ENCODE measurements at places on chromosomes 1 and 21.
A peak's percentile ranks its signal among the peaks of the same experiment; 100 is the strongest.

DNA sequence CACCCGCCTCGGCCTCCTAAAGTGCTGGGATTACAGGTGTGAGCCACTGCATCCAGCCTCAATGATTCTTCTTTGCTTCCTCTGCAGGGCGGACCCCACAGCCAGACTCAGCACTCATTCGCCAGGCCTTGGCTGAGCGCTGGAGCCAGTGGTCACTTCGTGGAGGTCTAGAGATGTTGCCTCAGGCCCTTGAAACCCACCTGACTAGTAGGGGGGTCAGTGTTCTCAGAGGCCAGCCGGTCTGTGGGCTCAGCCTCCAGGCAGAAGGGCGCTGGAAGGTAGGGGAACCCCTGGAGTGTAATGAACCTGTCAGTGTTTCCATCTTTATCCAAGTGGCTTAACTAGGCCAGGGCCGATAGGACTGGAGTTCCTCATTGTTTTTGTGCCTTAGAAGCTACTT, 2.7 kb downstream of the PPOX start:
- no peak for DNase-seq

- no peak for DNase-seq
These were observed 149.8 kb upstream of the PALMD start for GRCh38 chr1:99496067-99496466.

DNA sequence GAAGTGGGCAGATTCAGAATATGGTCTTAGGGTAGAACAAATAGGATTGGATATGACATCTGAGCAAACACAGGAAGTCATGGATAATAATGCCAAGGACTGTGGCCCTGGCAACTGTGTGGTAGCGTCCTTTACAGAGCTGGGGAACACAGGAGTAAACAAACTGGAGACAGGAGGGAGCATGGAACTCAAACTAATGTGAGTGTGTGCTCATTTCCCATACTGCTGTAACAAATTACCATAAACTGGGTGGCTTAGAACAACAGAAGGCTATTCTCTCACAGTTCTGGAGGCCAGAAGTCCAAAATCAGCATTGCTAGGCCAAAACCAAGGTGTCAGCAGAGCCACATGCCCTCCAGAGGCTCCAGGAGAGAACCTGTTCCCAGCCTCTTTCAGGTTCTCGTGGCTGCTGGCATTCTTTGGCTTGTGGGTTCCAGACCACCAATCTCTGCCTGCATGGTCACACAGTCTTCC, 106.4 kb downstream of the TGFBR3 start:
- DNase-seq: no peak

- no peak for DNase-seq
These were observed 144.5 kb downstream of the PBX1 start for GRCh38 chr1:164703463-164703862.

- DNase-seq: no peak
These were observed 13.4 kb downstream of the ITSN1 start for GRCh38 chr21:33655588-33656221.

GRCh38 chr1:6803357-6803756, 18.1 kb downstream of the CAMTA1 start:
- DNase-seq: no peak

- no peak for DNase-seq
These were observed 161.8 kb upstream of the PDE4B start for GRCh38 chr1:65630855-65631254.

DNA sequence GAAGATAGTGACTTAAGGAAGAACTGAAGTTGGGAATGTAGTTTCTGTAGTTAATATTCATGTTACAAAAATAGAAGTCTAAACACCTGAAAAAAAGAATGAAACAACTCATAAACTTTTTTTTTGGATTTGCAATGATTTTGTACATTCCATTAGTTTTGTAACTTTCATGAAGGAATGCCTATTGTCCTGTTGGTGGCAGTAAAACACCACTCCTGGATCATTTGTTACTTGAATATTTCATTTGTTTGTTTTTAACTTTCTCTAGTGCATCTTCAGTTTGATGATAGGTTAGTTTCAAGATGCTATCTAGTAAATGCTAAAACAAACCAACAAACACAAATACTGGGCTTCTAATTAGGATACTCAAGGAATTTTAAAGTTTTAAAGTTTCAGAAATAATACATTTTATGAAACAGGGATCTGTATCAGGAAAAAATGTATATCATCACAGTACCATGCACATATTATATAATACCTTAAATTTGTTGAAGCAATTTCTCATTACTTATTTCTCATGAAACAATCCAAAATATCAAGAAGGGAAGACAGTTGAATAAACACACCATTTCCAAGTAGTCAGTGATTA, 229.7 kb upstream of the CACYBP start:
- no peak for DNase-seq

- peak; percentile 50 for DNase-seq
These were observed 50.1 kb downstream of the TIAM1 start for GRCh38 chr21:31293986-31294385.

- DNase-seq: no peak
These were observed 5.2 kb downstream of the NPL start for GRCh38 chr1:182794676-182795201.

DNA sequence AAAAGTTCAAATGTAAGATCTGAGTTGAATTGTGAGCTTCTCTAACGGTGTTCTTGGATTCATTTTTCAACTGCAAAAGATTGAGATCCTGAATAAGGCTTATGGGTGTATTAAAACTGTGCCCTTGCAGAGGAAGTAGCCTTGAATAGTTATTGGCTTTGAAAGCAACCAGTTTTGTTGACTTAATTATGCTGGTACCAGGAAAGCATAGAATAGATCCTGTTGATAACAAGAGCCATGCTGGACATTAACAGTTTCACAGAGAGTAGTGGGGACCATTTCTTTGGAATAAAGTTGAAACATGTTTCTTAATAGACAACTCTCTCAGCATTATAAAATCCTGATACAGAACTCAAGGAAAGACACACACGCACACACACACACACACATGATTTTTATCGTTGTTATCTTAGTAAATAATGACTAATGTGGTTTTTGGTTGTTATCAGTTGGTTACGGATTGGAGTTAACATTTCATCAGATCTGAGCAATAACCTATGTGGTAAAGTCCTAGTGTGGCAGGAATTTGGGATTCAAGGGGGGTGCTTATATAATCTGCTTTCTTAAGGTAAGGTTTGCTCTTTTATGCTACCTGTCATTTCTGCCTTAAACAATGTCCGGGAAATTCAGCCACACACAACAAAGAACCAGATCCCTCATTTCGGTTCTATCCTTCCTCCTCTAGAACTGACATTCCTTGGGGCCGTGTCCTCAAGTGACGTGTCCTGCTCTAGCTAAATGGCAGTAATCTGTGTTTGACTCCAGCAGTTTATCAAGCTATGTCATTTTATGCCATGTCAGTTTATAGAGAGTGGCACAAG, 330.9 kb downstream of the CHRM3 start:
- no peak for DNase-seq

DNA sequence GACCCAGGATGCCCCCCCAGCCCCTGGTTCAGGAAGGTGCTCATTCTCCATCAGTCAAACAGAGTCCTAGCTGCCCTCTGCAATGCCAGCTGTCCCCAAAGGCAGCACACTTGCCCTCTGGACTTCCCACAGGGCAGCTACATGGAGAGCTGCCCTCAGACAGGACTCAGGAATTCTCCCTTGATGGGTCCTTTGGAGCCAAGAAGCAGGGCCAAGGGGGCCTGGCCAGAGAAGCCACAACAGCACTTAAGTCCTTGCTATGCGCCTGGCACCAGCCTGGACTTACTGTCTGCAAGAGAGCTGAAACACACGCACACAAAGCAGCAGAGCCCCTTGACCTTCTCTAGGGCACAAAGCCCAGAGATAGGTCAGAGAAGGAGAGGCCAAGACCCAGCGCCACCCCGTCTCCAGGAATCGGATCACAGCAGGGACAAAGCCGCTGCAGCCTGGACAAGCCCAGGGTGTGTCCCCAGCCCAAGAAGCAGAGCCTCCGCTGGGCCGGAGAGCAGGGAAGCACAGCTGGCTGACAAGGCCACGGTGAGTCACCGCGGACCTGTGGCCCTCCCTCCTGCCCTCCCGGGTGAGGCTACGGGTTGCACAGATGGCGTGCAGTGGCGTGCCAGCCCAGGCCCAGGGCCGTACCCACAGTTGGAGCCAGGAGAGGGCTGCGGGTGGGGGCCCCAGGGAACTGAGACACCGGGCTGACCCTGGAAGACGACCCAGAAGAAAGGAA, 1.7 kb downstream of the WNT9A start:
- no peak for DNase-seq

GRCh38 chr1:25658791-25659431, 42.3 kb downstream of the MAN1C1 start:
- no peak for DNase-seq

DNA sequence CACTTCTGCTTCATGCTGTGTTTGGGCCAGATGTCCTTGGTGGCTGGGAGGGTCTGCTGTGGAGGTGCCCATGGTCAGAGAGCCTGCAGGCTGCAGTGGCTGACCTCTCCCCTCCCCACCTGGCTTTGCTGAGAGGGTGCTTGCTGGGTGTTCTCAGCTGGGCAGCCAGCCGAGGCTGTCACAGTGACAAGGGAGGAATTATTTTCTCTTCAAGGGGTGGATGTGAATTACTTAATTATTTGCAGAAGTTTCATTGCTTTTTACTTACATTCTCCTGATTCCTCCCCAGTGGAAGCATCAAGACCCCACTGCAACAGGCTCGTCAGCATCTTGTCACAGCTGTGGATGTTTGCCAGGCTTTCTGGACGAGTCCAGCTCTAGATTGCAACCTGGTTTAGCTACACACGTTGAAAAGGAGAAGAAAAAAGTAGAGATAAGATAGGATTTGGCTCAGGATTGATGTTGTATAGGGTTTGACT, 70.3 kb downstream of the GALNT2 start:
- no peak for DNase-seq

DNA sequence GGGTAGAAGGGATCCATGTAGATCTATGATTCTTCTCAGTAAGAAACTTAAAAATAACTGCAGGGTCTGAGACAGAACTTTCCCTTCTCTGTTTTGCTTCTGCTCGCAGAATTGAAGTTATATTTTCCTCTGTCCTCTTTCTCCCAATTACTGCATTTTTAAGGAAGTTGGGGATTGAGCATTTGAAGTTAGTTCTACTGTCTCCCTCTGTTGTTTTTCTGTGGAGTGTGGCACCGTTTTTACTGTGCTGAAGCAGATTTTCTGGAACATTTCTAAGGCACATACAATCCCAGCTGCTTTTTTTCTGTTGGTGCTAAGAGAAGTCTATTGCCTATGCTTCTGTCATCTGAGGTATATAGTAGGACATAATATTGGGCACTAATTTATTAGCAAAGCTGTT, 43.3 kb downstream of the RASAL2 start:
- no peak for DNase-seq

DNA sequence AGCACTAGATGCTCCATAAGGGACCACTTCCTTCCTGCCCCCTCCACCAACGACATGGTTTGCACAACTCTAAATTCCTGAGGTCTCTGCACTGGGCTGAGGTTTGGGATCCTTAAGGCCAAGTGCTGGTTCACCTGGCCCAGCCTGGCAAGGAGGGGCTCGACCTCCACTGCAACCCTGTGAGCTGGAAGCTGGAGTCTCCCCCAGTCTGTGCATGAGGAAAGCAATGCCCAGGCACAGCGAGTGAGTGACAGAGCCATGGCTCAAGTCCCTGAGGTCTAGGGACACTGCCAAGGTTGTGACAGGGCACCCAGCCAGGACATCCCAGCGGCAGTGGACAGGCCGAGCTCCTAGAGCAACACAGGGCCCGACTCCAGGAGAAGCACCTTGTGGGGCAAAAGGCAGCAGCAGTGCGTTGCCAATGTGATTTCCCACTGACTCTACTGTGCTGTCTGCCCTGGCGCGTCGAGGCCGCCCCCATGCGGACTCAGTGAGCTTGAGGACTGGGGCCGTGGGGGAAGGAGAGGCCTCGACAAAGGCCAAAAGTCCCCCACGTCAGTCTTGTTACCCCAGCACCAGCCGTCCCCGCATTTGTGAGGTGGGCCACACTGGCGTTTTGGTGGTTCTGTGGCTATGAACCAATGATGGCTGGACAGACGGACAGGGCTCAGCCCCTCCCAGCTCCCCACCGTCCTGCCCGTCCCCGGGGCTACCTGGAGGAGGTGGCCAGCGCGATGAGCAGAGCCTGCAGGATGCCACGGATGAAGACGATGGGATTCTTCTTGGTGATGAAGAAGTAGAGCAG, 30.0 kb downstream of the PODN start:
- DNase-seq: no peak

DNA sequence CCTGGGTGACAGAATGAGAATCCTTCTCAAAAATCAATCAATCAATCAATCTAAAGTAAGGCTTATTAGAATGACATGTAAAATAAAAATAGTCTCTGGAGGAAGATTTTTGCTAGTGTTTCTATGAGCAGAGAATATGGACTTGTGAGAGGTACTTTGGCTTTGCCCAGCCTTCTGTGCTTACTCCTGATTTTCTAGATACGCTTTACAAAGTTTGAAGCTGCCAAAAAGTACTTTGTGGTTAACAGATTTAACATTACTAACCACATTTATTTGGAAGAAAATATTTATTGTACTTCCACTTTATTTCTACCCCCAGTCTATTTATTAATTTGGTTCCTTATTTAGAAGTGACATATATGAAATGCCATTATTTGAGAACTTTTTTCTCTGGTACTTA, 41.0 kb downstream of the CEP350 start:
- DNase-seq: no peak

- no peak for DNase-seq
These were observed 33.5 kb upstream of the HIVEP3 start for GRCh38 chr1:41952208-41952607.

- no peak for DNase-seq
These were observed 1.6 kb downstream of the TP53BP2 start for GRCh38 chr1:223843934-223844786.

- DNase-seq: no peak
These were observed 245.9 kb upstream of the PLD5 start for GRCh38 chr1:242770366-242770765.

DNA sequence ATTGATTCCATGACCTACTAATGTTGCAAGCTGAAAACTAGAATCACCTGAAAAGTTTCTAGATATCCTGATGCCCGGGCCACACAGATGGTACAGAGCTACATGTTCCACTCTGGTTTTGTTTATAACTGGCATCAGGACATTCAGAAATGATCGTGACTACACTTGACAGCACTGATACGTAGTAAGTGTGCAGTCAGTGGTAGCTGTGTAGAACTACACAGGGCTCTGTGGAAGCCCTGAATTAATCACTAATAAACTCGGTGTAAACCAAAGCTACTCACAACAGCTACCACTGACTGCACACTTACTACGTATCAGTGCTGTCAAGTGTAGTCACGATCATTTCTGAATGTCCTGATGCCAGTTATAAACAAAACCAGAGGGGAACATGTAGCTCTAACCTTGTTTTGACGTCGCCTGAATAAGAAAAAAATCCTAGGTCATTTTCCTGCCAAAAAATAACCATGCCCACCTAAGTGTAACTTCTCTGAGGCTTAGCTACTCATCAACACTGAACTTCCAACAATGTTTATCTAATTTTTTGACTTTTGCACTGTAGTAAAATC, 149.7 kb downstream of the TGFBR3 start:
- DNase-seq: no peak
